Fibroblast of upper back skin (primary cell): ENCODE measurements at places on chromosomes 7 and 10.

GRCh38 chr7:8423057-8423456, 10.4 kb upstream of the NXPH1 start:
- DNase-seq, result no peak

DNA sequence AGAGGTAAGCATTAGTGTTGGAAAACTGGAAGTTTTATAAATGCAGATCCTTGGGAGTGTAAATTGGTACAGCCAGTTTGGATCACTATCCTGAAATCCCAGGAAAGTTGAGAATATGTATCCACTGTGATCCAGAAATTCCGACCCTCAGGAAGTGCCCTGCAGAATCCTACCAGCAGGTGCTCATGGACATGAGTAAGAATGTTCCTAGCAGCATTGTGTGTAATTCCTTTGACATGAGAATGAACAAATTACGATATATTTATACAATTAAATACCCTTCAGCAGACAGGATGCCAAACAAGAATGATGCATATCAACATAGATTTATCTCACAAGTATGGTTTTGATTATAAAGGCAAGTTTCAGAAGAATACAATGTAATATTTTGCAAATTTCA, 181.6 kb downstream of the XPNPEP1 start:
- no peak for DNase-seq

DNA sequence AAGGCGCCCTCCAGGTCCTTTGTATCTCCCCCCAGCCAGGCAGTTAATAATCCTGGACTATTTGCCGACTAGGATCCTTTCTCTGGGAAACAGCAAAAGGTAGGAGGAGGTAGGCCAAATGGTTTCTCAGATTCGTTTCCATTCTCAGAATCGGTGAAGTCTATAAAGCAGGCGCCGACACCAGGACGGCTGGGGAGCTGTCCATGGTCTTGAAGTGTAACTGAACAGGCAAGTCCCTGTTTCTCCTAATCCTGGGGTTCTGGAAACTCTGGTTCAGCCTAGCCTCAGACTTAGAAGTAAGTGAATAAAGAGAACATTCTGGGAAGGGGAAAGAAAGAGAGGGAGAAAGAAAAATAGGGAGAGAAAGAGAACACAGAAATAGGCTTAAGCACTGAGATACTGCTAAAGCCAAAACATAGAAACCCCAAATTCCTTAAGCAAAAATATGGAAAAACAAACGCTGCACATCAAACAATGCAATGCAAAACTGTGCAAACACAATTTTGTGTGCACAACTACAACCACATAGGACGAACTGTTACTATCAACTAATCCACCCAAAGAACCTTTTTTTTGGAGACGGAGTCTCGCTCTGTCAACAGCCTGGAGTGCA, 11.1 kb upstream of the INA start:
- DNase-seq, result peak; percentile 73

GRCh38 chr7:113698556-113699220, 220.1 kb downstream of the PPP1R3A start:
- DNase-seq, result peak; percentile 23

- DNase-seq, result no peak
These were observed 85.0 kb downstream of the SGMS1 start for GRCh38 chr10:50538555-50539398.

DNA sequence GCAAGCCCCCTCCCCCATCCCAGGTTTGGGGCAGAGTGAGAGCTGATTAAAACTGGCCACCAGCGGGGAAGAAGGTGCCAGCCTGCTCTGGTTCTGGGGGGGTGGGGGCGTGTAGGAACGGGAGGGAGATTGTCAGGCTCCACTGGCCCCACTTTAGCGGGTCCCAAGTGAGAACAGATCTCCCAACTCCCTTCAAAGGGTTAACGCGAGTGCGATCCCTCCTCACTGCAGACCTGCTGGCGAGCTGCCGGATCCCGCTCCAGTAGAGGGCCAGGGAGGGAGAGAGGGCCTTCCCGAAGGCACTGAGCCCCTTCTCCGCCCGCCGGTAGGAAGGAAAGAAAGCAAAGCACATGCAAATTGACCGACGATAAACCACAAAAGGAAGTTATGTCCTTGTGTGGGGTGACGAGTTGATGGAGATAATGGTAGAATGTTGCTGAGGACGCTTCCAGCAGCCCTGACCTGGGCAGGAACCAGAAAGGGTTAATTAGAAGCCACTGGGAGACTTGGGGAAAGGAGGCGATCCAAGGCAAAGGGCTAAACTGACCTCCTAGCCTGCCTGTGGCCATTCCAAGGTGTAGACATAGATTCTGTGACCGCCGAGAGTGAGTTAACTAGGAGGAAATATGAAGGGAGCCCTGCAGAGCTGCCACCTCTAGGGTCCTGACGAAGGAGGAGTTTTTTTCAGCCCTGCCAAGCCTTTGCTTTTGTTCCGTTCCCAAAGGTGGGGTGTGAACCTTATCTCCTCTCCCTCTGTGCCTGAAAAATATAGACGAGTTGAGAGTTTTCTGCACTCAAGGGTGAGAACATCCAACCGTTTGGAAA, 1.5 kb downstream of the NRG3 start:
- DNase-seq, result no peak

GRCh38 chr10:73991884-73992245, 6.1 kb upstream of the VCL start:
- DNase-seq, result no peak

GRCh38 chr10:16195178-16195769, 241.5 kb upstream of the PTER start:
- DNase-seq, result no peak

- DNase-seq, result no peak
These were observed 65.6 kb downstream of the FOXI2 start for GRCh38 chr10:127802531-127803095.

DNA sequence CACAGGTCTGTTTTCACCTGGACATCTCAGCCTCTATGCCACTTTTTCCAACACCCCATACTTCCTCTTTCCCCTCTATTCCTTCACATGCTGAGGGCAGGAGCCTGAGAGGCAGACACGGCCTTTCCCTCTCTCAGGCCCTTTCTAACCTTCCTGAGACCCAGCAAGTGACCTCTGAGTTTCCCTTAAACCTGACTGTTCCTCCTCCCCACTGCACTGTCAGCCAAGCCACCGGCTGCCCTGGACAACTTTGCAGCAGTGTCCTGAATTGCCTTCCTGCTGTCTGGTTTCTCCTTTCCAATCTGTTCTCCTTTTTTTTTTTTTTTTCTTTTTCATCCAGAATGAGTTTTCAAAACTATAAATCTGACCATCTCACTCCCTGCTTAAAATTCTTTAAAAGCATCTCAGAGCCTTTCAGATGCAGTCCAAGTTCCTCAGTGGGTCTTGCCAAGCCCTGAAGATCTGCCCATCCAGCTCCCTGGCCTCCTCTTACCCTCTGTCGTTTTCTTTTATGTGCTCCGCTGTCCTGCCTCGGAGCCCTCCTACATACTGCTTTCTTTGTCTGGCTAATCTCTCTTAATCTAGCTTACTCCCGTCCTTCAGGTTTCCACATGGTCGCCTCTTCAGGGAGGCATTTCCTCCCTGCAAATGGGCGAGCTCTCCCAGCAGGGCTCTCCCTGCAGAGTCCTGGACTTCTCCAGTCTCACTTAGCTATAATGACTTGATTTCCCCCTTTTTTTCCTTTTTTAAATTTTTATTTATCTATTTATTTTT, 30.5 kb downstream of the SLC13A4 start:
- no peak for DNase-seq

DNA sequence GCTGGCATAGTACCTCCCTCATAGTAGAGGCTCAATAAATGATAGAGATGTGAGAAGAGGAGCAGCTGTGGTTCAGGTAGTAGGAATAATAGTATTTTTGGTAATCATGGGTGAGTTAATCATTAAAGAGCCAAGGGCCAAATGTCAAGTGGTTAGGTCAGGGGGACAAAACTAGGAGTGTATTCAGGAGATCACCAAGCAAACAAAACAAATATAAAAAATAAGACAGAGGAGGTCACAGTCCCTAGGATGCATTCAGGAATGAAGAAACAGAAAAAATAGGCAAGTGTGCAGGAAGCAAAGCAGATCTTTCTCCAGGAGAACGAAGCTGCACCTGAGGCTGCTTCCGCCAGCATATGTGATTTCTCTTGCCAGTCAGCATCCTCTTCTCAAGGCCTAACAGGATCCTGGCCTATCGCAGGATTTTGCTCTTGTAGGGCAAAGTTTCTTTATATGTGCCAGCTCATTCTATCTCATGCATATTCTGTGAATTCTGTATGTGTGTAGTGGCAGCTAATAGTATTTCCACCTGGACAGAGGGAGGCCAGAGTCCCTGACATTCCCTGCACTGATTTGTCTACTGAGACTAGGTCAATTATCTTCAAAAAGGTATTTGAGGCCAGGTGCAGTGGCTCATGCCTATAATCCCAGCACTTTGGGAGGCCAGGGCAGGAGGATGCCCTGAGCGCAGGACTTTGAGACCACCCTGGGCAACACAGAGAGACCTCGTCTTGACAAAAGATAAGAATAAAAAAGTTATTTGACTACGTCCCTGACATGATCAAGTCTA, 82.7 kb downstream of the AKR1D1 start:
- no peak for DNase-seq

DNA sequence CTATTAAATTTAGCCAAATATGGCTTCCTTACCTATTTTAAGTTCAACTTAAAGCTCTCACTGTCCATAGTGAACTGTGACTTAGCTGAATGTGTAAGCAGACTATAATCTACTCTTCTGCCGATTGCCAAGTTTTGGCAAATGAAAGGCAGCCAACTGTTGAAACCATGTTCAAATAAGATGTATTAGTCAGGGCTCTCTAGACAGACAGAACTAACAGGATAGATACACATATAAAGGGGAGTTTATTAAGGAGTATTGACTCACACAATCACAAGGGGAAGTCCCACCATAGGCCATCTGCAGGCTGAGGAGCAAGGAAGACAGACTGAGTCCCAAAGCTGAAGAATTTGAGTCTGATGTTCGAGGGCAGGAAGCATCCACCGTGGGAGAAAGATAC, 837.7 kb upstream of the AUTS2 start:
- peak; percentile 69 for DNase-seq

DNA sequence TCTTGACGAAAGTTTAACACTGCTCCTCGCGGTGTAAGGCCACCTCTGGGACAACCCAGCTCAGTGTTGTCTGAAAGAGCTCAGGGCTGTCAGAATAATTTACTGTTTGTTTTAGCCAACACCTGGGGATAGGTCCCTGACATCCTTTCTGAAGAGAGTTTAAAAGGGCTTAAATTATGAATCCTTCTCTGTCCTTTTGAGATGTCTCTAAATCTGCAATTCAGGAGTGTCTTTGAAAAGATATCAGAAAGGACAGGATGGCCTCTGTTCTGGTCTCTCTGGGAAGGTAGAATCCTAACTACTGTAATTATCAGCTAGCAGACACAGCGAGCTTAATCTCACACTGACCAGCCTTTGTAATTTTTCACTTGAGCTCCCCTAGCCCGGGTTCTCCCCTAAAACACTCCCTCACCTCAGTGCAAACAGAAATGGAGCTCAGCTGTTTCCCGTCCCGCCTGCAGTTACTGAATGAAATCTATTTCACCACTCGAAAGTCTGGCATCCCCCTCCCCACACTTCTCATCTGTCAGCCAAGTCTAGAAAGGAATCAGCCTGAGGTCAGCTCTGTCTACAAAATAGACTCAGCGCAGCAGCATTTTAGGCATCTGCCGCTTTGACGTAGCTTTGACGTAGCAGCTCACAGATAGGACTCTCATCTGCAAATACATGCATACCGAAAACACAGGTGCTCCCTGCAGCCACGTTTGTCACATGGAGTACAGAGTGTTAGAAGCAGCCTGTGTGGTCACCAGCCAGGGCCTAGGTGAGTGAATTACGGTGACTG, 4.8 kb downstream of the DYNC2I1 start:
- DNase-seq, result no peak

DNA sequence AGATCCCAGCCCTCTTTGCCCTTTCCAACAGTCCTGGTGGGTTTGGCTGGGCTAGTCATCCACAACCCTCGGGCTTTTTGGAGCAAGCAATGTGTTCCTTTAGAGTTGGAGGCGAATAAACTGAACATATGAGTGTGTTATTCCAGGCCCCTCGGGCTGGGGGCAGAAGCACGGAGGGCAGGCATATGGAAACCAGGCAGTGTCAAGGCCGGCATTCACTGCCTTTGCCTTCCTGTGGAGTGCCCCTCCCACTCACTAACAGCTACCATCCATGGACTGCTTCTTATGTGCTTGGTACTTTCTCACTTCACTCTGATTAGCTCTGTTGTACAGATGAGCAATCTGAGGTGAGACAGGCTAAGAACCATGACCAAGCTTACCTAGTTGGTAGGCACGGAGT, 53.9 kb upstream of the EFCAB10 start:
- DNase-seq, result no peak

GRCh38 chr7:16071246-16071857, 350.0 kb downstream of the CRPPA start:
- DNase-seq, result peak; percentile 73

DNA sequence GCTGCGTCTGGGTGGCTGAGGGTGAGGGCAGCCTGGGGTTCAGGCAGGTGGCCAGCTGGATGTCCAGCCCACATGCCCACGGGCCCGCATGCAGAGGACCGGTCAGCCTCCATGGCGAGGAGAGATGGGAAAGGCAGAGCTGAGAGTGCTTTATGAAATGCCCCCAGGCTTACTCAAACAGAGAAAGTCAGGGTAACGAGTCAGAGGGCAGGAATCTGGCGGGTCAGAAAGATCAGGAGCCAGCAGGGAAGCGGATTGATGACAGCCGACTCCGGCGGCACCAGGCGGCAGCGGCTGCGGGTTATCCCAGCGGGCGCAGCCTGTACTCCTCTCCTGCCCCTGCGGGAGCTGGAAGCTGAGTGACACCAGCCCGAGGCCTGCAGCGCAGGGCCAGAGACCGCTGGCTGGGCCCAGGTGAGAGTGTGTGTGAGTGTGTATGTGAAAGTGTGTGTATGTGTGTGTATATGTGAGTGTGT, 13.4 kb downstream of the SLC13A4 start:
- DNase-seq, result peak; percentile 68

GRCh38 chr10:110577056-110577455, 9.6 kb downstream of the SMC3 start:
- peak; percentile 59 for DNase-seq

DNA sequence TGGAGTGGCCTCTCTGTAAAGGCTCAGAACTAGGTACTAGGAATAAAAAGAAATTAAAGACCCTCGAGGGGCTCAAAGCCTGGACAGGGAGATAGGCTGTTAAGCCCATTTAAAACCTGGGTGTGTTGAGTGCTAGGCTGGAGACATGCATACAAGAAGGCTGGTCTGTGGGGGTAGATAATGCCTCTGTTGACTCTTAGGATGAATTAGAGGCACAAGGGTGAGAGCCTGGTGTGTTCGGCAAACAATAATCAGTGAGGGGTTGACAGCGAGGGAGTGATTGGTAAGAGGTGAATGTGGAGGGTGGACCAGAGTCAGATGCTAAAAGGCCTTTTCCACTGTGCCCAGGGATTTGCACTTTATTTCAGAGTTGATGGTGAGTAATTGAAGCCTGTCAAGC, 12.7 kb downstream of the GSTO2 start:
- no peak for DNase-seq

DNA sequence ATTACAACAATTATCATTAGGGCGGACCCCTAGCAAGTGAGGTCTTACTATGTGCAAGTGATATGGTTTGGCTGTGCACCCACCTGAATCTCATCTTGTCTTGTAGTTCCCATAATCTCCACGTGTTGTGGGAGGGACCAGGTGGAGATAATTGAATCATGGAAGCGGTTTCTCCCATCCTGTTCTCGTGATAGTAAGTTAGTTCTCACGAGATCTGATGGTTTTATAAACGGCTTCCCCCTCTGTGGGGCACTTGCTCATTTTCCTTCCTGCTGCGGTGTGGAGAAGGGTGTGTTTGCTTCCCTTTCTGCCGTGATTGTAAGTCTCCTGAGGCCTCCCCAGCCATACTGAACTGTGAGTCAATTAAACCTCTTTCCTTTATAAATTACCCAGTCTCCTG, 96.1 kb upstream of the CDK6 start:
- DNase-seq, result no peak
